NAMALWA (cell line): ENCODE measurements at places on chromosomes 6 and 20.

GRCh38 chr20:31572701-31573554 is 32.2 kb upstream of the ID1 start:
- DNase-seq: peak; percentile 91

DNA sequence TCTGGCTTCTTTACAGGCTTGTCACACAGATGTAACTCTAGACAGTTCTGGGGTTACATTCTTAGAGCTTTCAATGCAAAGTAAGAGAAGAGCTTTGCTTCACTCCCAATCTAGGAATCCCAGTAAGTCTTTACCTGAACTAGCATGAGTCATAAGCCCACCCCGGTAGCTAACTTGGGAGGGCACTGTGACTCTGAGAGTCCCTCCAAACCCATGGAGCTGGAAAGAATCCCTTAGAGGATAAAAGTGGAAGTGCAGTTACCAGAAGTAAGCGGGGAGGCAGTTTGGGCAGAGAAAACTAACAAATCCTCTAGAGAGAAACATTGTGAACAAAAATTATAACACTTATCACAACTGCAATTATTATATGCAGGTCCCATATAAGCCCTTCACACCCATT is 84.0 kb upstream of the SMLR1 start:
- DNase-seq: no peak

GRCh38 chr20:35303382-35303734 is 11.1 kb upstream of the FAM83C start:
- no peak for DNase-seq

DNA sequence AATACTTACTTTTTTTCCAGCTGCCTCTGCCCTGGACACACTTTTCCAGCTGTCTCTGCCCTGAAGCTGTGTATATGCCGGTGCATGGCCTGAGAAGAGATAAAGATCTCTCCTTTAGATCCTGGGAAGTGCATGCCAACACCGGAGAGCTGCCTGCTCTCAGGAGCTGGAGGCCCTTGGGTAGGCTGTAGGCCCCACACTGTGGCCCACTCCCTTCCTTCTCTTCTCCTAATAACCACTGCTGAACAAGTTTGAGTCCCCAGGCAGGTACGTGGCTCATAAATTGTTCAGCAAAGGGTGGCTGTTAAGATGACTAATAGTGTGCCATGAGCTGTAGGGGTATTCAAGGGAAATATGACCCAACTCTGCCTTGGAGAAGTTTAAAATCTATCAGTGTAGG is 102.5 kb downstream of the CD24 start:
- DNase-seq: no peak

DNA sequence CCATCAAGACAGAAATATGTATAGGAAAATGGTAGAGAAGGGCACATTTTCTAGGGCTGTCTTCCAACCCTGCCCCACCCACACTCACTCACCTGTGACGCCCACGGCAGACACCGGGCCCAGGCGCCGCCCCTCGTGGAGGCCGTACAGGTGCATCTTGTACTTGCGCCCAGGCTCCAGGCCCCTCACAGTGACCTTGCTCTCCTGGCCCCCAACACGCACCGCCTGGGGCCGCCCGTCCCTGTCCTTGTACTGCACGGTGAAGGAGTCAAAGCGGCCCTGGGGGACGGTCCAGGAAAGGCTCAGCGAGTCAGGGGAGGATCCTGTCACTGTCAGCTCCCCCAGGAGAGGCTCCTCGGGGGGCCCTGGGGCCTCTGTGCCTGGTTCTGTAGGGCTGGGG is 19.8 kb downstream of the CYP21A2 start:
- no peak for DNase-seq

- DNase-seq: no peak
These were observed 150.6 kb downstream of the QKI start for GRCh38 chr6:163565140-163565539.

GRCh38 chr20:57658447-57658832 is 38.2 kb upstream of the ZBP1 start:
- no peak for DNase-seq

DNA sequence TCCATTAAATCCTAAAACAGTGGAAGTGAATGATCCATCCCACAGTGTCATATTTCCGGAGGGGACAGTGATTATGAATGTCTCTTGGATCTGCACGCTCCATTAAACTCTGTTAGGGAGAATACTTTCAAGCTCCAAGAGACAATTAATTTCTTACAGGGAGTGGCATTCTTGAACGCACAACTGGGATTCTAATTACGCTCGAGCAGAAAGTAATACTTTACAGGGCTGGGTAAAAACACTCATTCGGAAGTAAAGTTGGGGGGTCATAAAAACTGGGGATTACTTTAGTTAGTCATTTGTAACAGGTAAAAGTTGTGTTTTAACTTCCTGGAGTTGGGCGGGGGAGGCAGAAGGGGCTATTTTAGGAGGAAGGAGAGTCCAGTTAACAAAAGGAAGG is 151.8 kb downstream of the ZFP64 start:
- DNase-seq: no peak

DNA sequence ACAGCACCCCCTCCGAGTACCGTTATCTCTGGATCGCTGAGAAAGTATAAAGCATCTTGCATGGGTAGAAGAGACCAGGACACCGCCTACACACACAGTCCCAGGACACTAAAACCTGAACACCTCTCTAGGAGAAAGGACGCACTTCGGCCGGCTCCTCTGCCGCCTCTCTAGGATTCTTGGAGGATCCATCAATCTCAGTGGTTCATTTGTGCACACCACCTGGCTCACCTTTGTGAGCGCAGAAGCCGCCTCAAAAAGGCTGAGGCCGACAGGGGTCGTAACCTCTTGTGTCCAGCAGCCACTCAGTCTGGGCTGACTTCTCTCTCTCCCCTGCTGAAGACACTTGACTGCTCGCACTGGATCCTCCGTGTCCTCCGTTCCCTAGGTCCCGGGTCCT is 13.5 kb downstream of the ZSCAN23 start:
- no peak for DNase-seq
